ELR (cell line): ENCODE measurements at places on chromosomes 16 and 17.

DNA sequence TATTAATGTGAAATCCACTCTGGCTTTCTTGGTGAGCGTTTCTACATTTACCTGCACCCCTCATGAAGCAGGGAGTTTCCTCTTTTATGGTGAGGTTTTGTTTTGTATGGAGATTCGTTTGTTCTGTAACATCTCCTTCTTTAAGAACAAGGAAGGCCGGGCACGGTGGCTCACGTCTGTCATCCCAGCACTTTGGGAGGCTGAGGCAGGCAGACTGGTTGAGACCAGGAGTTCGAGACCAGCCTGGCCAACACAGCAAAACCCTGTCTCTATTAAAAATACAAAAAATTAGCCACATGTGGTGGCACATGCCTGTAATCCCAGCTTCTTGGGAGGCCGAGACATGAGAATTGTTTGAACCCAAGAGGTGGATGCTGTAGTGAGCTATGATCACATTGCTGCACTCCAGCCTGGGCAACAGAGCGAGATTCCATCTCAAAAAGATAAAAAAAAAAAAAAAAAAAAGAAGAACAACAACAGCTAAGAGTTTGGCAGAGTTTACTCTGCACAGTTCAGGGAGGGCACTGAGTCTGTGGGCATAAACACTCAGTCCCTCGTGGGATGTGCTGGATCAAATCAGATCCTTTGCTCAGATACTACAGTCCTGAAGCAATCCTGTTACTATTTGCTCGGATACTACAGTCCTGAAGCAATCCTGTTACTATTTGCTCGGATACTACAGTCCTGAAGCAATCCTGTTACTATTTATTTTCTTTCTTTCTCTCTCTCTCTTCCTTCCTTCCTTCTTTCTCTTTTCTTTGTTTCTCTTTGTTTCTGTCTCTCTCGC is 28.9 kb downstream of the ADCY9 start:
- DNase-seq = no peak

DNA sequence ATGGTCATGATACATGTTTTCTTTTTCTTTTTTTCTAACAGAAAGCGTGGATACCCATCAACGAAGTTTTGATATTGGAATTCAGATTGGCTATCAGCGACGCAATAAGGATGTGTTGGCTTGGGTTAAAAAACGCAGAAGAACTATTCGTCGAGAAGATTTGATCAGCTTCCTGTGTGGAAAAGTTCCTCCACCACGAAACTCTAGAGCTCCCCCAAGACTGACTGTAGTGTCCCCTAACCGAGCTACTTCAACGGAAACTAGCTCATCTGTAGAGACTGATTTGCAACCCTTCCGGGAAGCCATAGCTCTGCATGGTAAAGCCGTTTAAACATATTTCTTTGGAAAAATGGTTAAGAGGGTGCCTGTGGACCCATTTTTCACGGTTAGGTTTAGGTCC is 11.5 kb downstream of the HAPSTR1 start:
- no peak for DNase-seq

- no peak for DNase-seq
Observed at GRCh38 chr16:53611179-53611696, 92.4 kb downstream of the RPGRIP1L start.

DNA sequence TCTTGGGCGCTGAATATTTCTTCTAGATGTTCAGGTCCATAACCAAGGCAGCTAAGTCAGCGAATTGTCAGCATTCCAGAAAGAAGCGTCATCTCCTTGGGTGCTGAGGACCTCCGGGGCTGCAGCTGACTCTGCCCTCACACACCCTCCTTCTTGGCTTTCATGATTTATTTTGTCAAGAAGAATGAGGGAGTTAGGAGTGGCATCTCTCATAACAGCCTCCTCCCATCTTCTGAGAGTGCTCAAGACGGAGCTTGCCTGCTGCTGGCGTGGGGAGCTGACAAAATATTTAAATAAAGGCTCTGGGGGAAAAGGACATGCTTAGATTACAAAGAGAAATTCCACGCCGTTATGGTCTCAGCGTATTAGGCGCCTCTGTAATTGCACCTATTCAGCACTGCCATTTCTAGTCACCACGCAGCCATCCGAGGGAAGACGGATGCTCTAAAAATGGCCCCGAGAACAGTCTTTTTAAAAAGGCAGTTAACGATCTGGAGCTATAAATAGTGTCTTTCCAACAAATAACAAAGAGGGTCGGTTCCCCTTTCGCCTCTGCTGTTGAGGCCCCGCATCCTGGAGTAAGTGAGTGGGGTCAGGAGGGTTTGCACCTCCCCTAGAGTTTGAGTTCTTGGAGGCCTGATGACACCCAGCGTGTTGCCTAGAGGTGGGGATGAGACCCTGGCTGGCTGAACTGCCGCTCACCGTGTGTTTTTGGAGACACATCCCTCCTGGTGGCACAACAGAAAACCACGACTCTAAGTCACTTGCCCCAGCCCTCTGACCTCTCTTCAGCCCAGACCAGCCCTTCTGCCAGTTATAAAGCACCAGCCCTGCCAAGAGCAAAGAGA is 187.0 kb downstream of the CCDC182 start:
- peak; percentile 90 for DNase-seq
